ENCODE measurements at places on chromosomes 3 and 15.

DNA sequence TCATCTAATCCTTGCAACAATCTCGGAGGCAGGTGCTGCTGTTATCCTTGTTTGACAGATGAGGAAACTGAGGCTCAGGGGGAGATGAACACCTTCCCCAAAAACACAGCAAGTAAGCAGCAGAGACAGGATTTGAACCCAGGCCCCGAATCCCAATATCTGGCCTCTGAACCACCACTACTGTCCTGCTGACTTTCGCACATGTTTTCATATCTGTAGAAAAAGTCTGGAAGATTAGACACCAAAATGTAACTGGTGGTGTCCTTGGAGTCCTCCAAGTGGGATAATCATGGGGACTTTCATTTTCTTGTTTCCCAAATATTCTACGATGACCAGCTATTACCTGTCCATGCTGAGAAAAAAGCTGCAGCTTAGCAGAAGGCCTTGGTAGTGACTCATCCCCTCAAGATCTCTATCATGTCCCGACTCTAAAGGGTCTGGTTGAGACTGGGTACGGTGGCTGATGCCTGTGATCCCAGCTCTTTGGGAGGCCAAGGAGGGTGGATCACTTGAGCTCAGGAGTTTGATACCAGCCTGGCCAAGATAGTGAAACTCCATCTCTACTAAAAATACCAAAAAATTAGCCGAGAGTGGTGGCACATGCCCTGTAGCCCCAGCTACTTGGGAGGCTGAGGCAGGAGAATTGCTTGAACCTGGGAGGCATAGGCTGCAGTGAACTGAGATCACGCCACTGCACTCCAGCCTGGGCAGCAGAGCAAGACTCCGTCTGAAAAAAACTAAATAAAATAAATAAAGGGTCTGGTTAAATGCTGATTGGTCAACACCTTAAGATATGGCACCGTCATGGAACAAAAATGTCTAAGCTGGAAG, 8.6 kb downstream of the IRAK2 start:
- DNase-seq, result no peak

DNA sequence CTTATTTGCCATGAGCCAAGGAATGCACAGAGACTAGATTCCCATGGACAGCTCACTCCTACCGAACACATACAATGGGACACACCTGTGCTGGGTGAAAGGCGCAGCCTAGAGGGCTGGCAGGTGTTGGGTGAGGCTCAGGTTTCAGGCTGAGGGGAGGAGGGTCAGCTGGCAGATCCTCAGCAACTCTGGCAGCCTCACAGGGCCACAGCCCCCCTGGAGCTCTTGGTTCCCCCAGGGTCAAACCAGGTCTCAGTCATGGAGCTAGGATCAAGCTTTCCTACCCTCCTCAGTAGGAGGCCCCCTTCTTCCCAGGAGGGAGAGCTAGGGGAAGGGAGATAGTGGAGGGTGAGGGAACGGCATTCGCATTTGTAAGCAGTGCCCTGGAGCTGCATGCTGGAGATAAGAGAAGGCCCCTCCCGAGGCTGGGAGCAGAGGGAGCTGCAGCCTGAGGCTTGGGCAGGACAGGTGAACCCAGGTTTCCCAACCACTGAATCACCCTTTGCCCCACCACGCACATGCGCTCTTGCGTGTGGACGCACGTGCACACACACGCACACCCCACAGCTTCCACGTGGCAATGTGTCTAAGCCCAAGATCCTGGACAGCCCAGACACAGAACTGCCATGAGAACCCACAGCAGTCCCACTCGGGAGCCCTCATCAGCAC, 26.3 kb upstream of the TFRC start:
- DNase-seq, result no peak

GRCh38 chr15:37109168-37109871, 9.0 kb upstream of the MEIS2 start:
- no peak for DNase-seq

DNA sequence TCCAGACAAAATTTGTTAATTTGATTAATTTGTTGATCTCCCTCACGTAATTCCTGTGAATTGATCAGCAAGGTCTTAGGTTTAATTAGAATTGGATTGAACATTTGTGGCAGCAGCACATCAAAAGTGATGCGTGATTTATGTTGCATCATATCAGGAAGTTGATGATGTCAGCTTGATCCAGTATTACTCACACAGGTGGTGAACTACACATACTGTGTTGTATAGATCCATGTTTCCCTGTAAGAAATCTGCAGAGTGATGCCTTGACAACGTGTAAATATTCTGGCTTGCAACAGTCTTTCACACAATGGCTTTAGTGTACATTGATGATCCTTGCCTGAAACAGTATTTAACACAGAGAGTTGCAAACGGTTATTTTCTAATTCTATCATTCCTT, 200.4 kb downstream of the ADAMTSL3 start:
- no peak for DNase-seq

GRCh38 chr3:7075117-7075516, 214.2 kb downstream of the GRM7 start:
- DNase-seq, result no peak

GRCh38 chr3:141429371-141430035, 57.3 kb upstream of the RASA2 start:
- no peak for DNase-seq

DNA sequence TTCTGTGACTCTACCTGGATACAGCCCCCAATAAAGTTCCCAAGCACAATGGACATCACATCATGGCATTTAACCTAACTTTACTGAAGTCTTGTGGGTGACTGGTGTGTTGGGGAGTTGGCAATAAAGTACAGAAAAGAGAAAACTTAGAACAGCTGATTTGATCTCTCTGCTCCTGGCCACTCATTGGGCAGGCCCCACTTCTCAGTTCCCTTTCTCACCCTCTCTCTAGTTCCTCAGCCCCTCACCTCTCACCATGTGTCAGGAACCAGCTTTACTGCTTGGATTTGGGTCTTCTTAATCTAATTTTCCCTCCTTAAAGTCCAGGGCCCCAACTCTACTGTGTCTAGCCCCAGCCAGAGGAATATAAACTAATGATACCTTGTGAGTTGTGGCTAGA, 713 bp upstream of the MUC13 start:
- no peak for DNase-seq

GRCh38 chr3:196684548-196685407, 27.3 kb downstream of the CEP19 start:
- DNase-seq, result peak; percentile 82

GRCh38 chr3:13353936-13354542, 66.1 kb downstream of the NUP210 start:
- no peak for DNase-seq

GRCh38 chr15:34708422-34708821, 46.4 kb downstream of the GJD2 start:
- DNase-seq, result peak; percentile 42
